ENCODE measurements at places on chromosomes 3 and 15.

DNA sequence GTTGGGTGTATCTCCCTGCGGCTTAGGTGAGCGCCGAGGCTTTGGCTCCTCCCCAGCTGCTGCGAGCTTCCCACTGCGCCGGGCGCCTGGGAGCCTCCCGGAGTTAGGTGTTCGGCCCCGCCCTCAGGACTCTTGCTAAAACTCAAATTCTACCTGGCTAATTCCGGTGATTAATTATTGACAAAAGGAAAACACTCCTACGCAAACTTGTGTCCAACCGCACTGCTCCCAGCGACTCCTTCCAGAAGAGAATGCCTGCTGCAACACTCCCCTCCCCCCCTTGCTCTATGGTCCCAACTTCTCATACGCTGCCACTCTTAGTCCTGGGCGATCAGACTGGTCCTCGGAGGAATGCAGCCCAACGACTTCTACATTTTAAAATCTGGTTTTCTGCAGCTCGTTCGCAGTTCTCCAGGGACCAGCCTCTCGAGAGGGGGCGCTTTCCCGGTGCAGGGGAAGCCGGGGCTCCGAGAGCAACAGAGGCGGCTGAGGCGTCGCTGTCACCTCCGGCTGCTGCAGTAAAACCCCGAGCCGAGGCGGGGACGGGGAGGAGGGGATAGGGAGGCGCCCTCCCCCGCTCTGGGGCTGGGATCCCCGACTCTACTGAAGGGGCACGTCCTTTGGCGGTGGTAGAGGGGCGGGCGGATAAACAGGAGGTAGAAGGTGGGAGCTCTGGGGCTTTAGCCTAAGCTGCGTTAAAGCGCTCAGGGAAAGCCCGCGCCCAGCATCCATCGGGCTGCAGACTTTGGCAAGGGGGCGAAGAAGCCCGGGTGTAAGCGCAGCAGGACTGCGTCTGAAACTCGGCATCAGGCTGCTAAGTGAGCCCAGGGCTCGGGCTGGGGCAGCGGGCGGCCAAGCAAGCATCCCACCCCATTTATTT is at the start of gene SPTSSB:
SPTSSB (minus strand) TSS at position 77 of the 880 bp plus-strand sequence. CDS start 25,194 bp downstream, outside the sequence.
- DNase-seq = peak; percentile 81

- no peak for DNase-seq
These were observed 53.3 kb downstream of the SLC7A14 start for GRCh38 chr3:170532573-170532972.

- no peak for DNase-seq
These were observed 26.6 kb downstream of the ITGB5 start for GRCh38 chr3:124860599-124860998.

GRCh38 chr3:193506921-193507320 is 47.8 kb downstream of the ATP13A4 start:
- no peak for DNase-seq

DNA sequence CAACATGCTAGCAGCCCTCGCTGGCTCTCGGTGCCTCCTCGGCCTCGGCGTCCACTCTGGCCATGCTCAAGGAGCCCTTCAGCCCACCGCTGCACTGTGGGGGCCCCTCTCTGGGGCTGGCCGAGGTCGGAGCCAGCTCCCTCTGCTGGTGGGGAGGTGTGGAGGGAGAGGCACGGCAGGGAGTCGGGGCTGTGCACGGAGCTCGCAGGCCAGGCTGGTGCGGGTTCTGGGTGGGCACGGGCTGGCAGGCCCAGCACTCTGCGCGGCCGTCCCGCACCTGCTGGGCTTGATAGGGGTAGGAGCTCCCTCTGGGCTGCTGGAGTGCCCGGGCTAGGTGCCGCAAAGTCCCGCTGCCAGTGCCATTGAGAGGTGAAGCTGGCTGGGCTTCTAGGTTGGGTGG is 251.0 kb downstream of the SQOR start:
- DNase-seq = no peak

- DNase-seq = no peak
These were observed 56.2 kb downstream of the ATG7 start for GRCh38 chr3:11328196-11328945.

DNA sequence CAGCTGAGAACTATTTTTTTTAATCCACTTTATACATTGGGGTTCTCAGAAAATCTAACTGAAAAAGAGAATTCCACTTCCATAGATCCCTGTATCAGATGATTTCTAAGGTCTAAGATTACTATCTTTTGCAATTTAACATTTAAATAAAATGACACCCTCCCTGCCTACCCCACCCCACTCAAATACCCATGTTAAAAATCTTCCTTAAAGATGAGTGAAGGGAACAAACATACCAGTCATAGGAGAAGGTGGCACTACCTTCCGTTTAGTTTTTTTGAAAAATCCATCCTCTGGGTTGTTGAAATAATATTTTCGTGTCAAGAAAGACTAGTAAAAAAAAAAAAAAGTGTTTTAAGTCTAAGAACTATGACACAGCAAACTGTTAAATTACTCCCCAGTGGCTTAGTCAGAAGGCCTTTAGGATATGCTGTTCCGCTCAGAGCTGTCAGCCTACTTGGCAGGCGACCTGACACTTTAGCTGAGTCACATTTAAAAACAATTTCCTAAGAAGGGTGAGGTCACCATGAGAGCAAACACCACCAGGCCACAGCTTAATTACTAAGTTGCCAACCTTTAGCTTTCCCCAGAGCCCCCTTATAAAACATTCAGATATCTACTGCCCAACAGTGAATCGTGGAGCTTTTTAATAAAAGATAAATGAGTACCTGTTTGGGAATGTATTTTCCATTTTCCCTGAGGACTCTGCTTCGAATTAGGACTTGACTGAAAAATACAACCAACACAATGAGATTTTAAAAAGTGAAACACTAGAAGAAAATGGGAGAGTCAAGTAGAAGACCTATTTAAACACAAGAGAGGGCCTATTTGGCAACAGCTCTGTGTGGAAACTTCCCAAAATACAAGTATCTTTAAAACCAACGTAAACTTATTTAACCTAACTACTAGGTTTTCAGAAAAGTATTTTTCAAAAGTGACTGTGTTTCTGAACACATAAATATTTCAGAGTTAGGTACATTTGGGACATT is 9.6 kb downstream of the EMC3 start:
- DNase-seq = peak; percentile 87

GRCh38 chr3:168598250-168598649 is 502.5 kb upstream of the GOLIM4 start:
- DNase-seq = no peak

DNA sequence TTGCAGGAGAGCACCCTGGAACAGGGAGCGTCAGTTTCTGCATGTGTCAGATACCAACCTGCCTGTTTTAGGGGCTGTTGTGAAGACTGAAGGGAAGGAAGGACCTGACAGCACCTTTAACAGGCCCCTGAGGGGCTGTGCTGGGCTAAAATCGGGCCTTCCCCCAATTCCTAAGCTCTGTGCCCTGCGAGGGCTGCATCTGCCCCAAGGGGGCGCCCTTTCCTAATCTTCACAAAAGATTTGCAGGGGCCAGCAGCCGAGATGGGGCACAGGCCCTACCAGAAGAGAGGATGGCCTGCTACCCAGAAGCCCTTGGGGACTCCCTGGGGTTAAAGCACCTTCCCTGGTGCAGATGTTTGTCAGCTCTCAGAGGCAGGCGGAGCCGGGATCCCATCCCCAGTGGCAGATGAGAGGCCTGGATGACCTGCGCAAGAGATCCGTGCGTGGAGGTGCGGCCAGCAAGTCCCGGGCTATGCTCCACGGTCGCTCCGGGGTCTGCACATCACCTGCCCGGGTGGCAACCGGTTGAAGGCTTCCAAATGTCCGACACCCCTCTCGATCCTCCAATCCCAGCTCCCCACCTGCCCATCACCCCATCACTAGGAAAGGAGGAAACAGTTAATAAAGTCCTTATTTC is 53.6 kb downstream of the RHCG start:
- peak; percentile 62 for DNase-seq

- DNase-seq = no peak
These were observed 76.9 kb downstream of the CTNNB1 start for GRCh38 chr3:41276191-41276590.

DNA sequence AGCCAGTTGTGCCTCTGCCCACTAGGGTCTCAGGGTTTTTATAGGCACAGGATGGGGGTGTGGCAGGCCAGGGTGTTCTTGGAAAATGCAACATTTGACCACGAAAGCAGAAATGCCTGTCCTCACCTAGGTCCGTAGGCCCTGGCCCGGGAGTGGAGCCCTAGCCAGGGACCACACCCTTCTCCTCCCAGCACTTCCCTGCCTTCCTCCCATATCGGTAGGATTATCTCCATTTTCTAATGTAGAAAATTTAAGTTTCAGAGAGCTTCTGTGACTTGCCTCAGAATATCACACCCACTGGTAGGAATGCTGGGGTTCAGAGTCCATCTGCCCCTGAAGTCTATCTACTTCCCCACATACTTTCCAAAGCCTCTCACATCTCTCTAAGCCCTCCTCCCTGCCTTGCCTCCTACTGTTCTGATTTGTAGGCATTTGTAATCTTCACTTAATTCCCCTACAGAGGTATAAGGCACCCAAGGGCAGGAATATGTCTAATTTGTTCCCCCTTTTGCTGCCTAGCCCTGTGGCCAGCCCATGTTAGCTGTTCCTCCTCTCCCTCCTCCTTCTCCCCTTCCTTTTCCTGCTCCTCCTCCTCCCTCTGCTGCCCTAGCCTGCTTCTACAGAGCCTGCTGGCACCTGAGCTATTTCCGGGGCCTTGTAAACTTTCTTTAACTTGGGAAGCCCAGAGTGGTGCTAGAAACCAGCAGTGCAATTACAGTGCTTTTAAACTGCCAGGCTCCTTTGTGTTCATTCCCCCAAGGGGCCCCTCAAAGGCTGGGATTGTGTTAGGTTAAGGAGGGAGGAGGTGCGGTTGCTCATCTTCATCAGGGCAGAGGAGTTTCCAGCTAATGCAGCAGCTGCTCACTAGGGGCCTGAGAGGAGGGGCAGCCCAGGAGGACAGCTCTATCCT is 71.1 kb downstream of the MRPL46 start:
- DNase-seq = no peak

- DNase-seq = peak; percentile 25
These were observed 138.9 kb downstream of the TMCO5A start for GRCh38 chr15:38073178-38073946.

GRCh38 chr3:188624828-188625227 is 470.9 kb downstream of the LPP start:
- DNase-seq = no peak

DNA sequence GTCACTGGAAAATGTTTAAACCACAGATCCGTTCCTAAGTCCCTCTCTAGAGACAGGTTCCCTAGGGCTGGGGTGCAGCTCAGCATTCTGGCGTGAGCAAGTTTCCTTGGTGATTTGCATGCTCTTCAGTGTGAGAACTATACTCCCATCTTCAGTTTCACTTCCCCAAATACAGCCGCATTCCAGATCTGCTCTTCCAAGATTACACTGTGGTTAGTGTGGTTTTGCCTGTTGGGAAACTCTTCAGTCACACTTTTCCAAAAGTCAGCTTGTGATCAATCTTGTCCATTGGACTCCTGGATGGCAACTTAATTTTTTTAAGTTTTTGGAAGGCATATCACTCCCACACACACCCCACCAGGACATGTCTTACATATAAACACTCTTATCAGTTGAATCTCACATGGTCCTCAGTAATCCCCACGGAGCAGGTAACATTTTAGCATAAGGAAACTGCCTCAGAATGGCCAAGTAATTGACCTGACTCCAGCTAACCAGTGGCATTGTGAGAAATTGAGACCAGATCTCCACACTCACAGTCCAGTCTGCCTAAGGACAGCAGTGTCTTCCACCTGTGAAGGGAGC is 33.5 kb upstream of the PTPN23 start:
- no peak for DNase-seq
